ENCODE measurements at places on chromosomes 2 and 18.

GRCh38 chr18:61676773-61677434, 215.9 kb downstream of the RNF152 start:
- no peak for DNase-seq

- no peak for DNase-seq
Measured at GRCh38 chr2:33494155-33494779, 17.8 kb downstream of the RASGRP3 start.

DNA sequence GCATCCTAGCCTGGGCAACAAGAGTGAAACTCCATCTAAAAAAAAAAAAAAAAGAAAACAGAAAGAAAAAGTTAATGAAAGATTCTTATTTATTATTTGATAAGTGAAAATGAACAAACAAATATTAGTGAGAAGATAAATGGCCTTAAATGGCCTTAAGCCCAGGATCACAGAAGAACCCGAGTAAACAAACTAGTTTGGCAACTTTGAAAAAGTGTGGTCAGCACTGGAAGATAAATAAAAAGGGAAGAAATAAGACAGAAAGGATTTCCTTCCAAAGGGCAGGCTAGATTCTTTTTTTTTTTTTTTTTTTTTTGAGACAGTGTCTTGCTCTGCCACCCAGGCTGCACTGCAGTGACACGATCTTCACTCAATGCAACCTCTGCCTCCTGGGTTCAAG, 692.4 kb downstream of the CPS1 start:
- no peak for DNase-seq

DNA sequence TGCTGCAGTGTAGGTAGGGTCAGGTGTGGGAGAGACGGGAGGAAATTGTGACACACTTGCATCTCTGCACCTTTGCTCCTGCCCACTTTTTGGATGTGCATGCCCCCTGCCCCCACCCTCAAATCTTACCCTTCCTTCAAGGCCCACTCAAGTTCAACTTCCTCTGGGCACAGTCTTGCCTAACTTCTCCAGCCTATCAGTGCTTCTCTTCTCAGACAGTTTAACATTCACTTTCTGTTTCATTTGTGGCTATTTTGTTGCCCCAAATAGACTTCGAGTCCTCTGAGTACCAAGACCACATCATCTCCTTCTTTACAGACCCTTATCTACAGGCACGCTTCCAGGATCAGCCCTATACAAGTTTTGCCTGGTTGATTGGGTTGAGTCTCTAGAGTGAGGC, 2.7 kb downstream of the ST8SIA5 start:
- DNase-seq = no peak

GRCh38 chr2:224832207-224832606, 116.0 kb upstream of the CCDC195 start:
- DNase-seq = no peak

GRCh38 chr2:56170504-56170903, 13.3 kb upstream of the CCDC85A start:
- no peak for DNase-seq

GRCh38 chr18:39711701-39712100, 2146.1 kb upstream of the CELF4 start:
- no peak for DNase-seq

- no peak for DNase-seq
Measured at GRCh38 chr2:180554330-180554729, 426.1 kb upstream of the UBE2E3 start.

GRCh38 chr2:182740701-182741100, 24.6 kb downstream of the DNAJC10 start:
- DNase-seq = no peak

DNA sequence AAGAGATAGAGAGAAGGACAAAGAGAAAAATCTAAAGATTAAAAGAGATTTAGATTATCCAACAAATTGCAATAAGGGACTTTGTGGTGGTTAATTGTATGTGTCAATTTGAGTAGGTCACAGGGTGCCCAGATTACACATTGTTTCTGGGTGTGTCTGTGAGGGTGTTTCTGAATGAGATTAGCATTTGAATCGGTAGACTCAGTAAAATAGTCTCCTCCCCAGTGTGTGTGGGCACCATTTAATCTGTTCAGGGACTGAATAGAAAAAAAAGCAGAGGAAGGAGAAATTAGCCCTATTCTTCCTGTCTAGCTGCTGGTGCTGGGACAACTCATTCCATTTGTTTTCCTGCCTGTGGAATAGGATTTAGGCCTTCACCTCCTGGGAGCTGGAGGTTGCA, 339.8 kb upstream of the EPHA4 start:
- DNase-seq = no peak

DNA sequence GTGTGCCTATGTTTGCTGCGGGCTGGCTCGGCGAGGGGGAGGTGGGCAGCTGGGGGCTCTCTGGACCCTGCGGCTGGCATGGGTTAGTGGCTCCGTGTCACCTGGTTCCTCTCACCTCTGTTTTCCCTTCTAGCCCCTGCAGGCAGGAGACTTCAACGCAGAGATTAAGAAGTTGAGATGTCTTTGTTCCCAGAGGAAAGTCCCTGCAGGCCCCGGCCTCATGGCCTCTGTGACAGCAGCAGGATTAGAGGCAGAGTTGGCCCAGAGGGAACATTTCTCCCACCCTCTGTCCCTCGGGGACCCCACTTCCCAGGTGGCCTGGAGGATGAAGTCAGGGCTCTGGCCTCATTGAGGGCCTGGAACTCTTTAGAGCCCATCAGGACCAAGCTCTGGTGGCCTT, 56.5 kb downstream of the HPCAL1 start:
- DNase-seq = no peak

- no peak for DNase-seq
Measured at GRCh38 chr18:73153271-73153670, 285.5 kb upstream of the NETO1 start.
